Activated T-cell treated with anti-CD3 and anti-CD28 coated beads, Interleukin-2, amount 50 U/mL, for 4 hours (primary cell): ENCODE measurements at places on chromosomes 13 and 19.

DNA sequence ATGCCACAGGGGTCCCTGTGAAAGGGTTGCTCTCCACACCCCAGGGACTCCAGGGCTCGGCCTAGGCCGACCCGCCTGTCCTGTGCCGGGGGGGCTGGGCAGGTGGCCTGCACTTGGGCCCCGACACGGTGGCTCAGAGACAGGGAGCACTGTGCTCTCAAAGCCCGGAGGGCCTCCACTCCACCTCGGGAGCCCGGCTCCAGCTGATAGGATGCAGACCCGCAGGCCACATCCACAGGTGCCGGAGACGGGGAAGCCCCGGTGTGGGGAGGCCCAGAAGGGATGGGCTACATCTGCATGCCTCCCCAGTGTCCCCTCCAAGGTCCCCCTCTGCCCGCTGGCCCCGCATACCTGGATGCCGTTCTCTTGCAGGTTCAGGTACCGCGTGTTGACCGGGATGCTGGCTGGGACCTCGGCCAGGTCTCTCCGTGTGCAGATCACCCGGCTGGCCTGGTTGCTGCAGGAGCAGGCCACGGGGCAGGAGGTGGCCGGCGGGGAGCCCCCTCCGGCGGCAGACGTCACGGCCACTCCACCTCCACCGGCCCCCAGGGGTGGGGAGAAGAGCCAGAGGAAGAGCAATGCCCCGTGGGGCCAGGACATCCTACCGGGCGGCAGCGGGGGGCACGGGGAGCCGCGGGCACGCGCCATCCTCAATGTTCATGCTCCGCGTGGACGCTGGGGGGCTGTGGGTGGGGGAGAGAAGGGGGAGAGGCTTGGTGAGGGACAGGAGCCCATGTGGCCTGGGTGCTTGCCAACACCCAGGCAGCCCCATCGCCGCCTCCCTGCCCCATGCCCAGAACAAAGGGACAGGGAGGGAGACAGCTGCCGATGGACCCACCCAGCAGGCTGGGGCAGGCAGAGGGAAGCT, 19.8 kb downstream of the LRRC4B start:
- DNase-seq = no peak

- DNase-seq = no peak
These were observed 25.0 kb downstream of the AP2S1 start for GRCh38 chr19:46825731-46826055.

DNA sequence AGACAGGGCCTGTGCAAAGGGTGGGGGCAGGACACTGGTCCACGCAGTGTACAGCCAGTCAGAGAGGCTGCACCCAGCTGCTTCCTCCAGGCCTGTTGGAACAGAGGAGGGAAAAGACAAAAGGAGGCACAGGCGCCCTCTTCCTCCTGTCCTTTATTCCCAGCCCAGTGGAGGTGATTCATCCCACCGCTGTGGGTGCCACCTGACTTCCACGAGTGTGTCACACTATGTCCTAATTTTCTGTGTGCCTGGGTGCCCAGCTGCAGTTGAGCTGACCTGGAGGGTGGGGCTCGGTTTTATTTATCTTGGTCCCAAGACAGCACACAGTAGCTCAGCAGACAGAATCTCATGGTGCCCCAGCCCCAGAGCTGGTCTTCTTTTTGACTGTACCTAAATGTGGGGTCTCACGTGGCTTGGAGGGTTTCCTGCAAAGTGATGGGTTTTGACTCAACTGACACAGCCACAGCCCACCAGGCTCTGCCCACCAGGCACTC, 9.0 kb downstream of the EPS15L1 start:
- no peak for DNase-seq

- no peak for DNase-seq
These were observed 40.8 kb upstream of the RANBP3 start for GRCh38 chr19:6018786-6019185.

- no peak for DNase-seq
These were observed 10.4 kb downstream of the ZNF93 start for GRCh38 chr19:19911150-19911549.
